ENCODE measurements at places on chromosomes 7 and 10.

DNA sequence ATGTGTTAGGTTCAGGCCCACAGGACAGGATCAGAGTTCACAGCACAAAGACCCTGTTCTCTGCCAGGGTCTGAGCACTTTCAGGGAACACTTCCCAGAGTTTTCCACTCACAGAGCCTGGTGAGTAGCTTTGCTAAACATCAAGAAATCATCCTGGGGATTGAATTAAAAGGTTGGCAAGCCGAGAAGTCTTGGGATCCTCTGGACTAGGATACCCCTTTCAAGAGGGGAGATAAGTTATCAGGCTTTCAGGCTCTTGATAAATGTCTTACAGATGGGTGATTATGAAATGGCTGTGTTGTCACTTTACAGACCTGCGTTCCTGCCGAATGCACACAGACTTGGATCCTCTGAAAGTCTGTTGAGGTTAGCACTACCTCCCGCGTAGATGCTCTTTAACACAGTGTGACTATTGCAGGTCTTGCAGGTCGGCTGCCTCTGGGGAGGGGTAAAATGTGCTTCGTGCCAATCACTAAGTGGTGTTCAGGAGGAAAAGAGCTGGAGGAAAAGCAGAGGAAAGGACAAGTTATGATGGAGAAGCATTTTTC lies 473.5 kb upstream of the AKR1E2 start:
- peak; percentile 31 for DNase-seq

DNA sequence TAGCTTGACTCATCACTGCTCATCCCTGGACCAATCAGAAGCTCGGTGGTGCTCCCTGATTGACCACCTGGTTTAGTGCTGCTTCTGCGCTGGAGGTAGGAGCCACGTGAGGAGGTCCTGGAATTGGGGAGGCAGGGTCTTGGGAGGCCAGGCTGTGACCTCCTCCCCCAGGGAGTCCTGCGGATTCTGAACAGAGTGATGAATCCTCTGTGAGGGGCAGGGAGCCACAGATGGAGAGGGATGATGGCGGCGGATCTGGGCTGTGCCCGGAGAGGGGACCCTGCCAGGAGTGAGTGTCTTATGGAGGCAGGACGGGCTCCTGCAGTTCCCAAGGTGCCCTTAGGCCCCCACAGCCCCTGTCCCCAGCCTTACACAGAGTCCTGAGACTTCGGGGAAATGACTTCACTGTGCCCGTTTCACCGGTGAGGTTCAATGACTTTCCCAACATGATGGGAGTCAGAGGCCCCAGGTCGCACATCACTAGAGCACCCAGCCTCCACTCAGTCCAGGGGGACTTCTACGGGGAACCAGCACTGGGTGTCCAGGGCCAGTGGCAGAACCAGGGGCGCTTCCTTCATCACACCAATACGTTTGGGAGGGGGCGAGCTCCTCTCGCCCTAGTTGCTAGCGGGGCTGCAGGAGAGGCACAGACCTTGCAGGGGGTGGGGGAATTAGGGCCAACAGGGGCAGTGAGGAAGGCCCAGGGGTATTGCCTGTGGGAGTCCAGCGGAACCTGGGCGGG lies 48.9 kb downstream of the FKBP6 start:
- no peak for DNase-seq

- DNase-seq = no peak
These were observed 497.5 kb upstream of the ZMIZ1 start for GRCh38 chr10:78571286-78571685.

- DNase-seq = peak; percentile 70
These were observed 128.4 kb downstream of the ABCA13 start for GRCh38 chr7:48299580-48300169.

DNA sequence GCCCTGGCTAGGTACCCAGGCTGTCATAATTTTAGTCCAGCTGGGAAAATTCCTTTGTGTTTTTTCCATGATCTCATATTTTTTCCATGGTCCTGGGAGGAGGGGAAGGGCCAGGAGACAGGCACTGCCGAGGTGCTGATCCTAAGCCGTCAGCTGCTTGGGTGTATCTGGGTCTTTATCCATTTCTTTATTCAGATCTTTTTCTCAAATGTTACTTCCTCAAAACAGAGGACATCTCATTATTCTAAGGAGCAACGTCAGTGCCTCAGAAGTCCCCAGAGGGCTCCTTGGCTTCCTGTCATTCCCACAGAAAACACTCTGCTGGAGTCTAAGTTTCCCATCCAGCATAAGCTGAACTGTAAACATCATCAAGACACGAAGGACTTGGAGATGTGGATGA lies 2.8 kb upstream of the OR6V1 start:
- DNase-seq = no peak

- DNase-seq = no peak
These were observed 1156.3 kb downstream of the SORCS3 start for GRCh38 chr10:105797234-105797890.

- no peak for DNase-seq
These were observed 42.3 kb upstream of the CNTNAP2 start for GRCh38 chr7:146074195-146074765.

DNA sequence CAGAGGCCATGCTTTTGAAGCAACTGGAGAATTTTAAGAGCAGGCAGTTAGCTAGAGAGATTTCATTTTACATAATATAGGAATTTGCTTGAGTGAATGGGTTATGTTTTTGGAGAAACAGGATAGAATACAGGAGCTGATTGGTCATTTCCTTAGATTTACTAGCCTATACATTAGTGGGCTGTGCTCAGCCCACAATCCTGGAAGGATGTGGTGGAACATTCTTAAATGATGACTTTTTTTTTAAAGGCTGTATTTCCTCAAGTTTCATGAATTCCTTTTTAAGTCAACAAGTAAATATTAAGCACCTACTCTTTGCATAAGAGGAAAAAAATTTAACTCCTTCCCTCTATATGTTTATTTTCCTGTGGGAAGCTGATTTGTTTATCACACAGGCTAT lies 314.4 kb upstream of the BMPER start:
- no peak for DNase-seq

- no peak for DNase-seq
These were observed 54.6 kb upstream of the OPN4 start for GRCh38 chr10:86599729-86600128.

DNA sequence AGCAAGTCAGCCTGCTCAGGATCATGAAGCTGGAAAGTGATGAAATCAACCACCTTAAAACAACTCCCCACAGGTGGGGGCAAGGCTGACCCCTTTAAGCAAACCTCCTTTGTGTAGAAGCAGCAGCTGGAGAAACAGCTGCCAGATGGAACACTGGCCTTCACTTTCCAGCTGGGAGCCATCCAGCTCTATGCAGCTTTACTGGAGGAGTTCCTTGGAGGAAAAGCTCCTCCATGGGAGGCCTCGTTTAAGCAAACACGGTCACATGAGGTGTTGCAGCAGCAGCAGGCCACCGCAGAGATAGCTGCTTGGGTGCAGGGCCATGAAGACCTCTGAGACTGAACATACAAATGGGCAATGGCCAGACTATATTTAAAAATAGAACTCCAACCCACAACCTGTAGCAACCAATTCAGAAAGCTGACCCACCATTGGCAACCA lies 13.0 kb upstream of the DLG5 start:
- DNase-seq = peak; percentile 36

DNA sequence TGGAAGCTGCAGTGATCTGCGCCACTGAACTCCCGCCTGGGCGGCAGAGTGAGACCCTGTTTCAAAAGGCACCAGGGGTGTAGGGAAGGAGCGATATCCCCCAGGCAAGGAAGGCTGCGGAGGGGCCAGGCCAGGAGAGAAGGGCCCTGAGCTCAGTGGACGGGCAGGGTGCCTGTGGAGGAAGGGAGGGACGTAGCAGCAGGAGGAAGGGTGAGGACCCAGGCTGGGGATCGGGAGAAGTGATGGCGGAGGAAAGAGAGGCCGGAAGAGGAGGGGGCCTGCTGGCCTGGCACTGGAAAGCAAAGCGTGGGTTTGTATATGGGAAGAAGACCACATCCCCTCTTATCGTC lies 45.6 kb downstream of the ALOX5 start:
- no peak for DNase-seq

- peak; percentile 56 for DNase-seq
These were observed 97.9 kb upstream of the FZD8 start for GRCh38 chr10:35739998-35740397.

DNA sequence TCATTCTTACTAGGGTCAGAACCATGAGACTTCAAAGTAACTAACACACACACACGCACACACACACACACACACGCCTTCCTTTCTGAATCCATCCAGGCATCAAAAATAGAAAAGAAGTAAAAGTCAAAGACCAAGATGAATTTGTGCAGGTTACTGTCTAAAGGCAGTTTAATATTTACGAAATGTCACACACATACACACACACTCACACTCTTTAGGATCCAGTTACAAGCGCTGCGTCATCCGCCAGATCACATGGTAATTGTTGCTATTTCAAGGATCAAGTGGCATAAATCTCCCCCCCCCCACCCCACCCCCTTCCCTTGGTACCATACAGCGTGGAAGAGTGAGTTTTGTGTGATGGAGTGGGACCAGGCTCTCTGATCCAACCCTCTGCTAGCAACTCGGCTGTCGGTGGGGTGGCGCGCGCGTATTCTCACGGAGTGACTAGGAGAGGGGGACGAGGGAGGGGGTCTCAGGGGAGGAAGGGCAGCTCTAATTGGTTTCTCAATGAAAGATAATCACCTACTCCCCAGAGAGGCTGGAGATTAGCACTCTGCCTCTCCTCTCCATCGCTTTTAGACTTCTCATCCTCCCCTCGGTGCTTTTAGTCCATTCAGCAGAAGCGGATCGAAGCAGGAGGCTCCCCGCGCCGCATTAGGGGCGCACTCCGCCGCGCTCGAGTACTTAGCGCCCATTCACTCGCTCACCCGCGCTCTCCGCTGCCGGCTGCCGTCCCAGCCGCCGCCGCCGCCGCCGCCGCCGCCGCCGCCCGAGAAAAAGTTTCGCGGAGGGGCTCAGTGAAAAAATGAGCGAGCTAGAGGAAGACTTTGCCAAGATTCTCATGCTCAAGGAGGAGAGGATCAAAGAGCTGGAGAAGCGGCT lies 83.5 kb upstream of the PRKG1 start:
- peak; percentile 48 for DNase-seq

GRCh38 chr7:105625986-105626385 lies 44.7 kb upstream of the EFCAB10 start:
- DNase-seq = no peak

DNA sequence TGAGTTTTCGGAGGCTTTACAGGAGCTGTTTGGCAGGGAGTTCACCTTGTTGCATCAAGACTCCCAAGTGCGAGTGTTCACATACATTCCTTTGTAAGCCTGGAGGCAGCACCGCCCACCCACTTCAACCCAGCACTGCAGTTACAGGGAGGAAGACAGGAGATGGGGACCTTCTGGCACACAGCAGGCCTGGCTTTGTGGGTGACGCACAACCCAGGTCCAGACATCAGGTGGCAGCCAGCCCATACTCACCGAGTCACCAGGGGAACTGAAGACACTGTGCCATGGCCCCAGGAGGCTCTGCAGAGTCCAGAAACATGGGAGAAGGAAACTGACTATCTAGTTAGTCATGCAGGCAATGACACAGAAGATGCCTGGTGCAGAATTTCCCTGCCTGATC lies 305.9 kb upstream of the RNF32 start:
- DNase-seq = no peak

GRCh38 chr10:7481368-7481765 lies 70.5 kb upstream of the SFMBT2 start:
- DNase-seq = no peak

DNA sequence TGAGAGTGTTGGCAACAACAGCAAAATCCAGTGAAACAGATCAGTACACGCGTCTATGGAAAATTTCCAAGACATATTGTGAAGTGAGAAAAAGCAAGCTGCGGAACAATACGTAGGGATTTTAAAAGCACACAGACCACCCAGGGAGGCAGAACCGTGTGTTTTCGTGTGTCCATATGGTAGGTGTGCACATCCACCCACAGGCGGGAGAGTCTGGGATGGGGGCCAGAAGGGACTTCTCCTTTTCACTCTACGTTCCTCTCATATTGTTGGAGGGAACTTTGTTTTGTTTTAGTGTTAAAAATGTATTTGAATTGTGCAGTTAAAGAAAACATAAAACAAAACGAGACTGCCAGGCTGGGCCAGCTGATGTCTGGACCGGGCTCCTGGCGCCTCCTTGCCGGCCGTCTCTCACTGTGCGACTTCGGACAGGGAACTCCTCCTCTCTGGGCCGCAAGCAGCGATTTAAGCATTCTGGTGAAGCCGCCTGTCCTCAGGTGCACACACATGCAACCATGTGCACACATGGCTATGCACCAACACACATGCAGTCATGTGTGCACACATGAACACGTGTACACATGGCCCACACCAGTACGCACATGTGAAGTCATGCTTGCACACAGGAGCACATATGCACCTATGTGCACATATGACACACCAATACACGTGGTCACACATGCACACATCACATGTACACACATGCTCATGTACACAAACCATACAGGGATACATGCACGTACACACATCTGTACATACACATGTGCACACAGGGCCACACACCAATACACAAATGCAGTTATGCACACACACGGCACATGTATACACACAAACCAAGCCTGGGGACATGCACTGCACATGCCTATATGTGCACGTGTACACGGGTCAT lies 141.1 kb downstream of the ELFN1 start:
- peak; percentile 27 for DNase-seq

- no peak for DNase-seq
These were observed 37.3 kb downstream of the KIF20B start for GRCh38 chr10:89738551-89739209.

DNA sequence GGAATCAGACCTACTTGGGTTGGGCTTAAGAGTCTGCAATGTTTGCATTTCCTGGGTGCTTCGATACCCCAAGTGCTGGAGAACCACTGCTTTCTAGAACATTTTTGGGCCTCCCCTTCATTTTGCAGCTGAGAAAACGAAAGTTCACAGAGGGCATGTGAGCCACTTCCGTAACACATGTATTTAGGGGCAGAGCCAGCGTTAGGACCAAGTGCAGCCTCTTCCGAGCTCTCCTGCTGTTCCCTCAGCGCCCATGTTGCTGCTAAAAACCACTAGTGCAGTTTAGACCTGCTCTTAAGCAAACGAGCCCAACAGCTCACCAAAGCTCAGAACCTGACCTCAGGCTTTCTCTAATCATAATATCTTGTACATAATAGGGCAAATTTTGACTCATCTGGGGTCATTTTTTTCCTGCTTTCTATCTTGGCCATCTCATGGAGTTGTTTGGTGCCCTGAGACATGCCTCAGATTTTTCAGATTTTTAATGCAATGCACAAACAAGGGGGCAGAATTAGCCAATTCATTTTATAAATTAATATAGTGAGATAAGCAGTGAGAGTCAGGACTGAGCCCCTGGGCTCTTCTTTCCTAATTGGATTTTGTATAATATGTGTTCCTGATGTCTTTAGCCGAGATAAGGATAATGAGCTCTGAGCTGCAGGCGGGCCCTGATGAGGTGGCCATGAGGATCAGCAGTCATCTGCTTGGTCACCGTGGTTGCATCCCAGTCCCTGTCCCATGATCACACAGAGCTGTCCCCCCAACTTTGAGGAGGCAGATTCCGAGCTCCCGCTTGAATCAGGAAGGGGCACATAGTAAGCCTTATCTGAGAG lies 12.9 kb downstream of the BAG3 start:
- peak; percentile 17 for DNase-seq
